ENCODE measurements at places on chromosomes 6 and 20.

DNA sequence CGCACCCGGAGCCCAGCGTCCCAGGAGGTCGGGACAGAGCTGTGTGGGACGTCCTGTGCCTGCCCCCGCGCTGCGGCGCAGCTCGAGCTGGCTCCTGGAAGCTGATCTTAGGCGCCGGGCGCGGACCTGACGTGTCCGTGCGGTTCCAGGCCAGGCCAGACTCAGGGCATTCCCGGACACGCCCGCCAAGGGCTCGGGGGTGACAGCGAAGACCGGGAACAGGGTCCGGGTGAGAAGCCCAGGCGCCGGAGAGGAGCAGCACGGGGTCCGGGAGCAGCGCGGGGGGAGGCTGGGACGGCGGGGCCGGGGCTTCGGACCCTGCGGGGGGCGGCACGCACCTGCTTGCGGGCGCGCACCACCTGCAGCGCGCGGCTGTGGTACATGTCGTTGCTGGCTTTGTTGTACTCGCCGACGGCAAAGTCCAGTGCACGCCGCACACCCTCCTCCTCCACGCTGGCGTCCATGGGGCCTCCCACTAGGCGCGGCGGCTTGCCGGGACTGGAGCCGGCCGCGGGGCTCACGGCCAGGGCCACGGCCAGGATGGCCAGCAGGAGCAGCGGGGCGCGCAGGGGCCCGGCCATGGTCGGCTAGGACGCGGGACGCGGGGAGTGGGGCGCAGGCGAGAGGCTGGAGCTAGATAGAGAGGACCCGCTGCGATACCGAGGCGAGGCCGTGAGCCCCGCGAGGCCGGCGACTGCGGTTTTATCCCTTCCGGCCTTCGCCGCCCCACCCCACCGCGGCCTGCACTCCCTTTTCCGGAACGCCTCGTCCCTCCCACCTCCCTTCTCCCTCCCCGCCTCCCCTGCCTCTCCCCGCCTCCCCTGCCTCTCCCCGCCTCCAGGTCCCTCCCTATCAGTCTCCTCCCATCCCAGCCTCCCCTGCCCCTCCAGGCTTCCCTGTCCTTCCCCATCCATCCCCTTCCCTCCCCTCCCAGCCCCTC is at the start of gene CST3:
TSS of gene CST3 (minus strand) at position 674 of the 940 bp plus-strand sequence. CDS start at position 581, 93 bp downstream.
- DNase-seq = no peak

DNA sequence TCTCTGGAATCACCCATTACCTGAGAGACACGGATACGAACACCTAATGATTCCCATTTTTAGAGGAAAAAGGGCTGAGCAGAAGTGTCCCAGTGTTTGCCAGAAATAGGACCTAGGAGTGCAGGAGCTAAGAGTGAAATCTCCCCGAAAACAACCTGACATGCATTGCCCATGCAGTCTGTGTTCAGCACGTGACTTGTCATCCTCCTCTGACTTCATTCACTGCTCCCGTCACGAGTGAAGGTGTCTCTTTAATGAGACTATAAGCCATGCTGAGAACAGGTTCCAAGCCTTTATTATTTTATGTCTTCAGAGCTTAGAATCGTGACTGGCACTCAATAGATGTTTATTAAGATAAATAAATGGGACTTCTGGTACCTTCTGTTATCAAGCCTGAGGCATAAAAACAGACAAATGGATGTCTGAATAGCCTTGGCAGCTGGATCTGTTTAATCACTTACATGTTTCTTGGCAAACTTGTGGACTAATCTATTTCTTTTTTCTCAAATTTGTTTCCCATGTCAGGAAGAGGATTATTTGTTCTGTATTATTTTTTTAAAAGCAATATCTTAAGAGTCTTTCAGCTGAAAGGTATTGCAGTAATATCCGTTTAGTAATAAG is 3.7 kb upstream of the MLIP start:
- no peak for DNase-seq

DNA sequence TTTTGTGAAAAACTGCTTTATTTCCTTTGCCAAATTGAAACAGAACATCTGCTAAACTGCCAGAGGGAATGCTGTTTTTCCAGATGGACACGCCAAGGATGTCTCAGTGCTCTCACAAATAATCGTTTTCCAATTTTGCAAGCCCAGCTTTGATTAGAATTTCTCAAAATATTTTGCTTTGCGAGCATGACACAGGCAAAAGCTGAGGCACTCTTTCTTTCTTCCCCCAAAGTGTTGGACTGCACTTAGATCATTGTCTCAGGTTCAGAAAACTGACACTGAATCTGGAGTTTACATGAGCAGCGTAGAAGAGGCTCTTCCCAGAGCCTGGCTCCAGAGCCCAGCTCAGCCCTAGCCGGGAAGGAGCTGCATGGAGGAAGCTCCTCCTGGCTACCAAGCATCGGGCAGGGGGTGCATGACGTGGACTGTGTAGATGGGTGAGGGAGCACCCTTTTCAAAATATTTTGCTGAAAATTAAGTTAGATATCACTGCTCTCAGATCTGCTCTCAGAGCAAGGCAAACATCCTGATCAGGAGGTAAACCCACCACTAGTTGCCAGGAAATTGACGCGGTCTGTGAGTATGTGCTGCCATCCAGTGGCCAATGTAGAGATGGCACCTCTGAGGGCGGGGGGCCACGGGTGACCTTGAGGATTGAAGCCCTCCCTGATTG is 107.5 kb downstream of the SLC22A3 start:
- DNase-seq = peak; percentile 41

DNA sequence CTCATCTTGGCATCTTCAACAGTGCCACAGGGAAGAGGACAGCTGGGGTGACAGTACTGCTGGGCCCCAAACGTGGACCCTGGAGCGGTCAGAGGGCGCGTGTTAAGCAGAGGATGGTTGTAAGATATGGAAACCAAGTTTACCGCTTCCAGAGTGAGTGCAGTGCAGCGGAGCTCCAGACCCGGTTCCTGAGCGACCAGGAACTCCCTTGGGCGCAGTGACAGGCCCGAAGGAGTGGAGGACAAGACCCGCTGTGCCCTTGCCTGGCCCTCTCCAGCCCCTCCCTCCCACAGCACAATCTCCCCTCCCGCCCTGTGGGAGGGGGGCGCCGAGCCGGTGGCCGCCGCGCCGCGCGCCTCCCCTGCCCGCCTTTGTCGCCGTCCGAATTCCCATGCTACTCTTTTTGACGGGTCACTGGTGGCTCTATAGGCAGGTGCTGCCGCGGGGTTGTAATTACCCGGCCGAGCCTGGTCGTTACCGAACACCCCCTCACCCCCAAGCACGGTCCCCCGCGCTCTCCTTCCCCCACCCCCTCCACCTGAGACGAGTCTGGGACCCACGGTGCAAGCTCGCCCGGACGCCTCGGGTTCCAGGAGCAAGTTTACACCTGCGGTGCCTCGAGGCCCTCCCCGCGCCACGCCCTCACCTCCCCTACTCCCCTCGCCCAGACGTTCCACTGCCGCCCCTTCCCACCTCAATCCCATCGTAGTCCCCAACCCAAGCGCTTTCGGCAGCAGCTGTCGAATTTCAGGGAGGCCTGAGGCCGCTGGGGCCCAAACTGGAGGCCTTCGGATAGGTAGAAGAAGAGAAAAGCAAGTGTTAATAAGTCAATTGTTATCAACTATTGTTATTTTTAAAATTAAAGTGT is 3.9 kb downstream of the NR2E1 start:
- no peak for DNase-seq

DNA sequence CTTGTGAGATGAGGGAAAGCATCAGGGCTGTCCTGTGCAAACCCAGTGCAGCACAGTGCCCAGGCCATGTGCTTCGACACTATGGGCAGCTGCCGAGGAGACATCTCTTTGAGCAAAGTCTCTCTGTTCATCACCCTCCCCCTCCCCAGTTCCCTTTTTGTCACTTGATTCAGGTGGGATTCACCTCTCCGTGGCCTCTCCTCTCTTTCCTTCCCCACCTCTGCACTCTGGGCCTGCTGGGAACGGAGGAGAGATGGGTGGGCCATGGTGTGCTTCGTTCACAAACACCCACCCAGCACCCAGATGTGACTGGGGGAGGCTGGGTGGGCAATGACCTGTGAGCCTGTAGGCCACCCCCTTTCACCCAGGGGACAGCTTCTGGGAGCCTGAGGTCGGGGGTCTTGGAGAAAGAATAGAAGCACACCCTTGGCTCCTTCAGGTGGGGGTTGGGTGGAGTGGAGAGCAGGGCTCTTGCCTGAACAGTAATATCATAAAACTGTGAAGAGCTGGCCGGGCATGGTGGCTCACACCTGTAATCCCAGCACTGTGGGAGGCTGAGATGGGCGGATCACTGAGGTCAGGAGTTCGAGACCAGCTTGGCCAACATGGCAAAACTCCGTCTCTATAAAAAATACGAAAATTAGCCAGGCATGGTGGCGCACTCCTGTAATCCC is 33.5 kb upstream of the DLGAP4 start:
- DNase-seq = no peak

DNA sequence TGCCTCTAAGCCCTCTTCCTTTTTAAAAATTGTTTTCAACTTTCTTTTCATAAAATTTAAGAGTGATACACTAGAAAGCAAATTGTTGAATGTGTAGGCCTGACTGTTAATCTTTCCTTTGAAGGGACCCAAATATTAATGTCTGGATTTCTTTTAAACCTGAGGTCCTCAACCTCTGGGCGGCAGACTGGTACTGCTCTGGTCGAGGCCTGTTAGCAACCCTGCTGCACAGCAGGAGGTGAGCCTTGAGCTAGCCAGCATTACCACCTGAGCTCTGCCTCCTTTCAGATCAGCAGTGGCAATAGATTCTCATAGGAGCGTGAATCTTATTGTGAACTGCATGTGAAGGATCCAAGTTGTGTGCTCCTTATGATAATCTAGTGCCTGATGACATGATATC is 191.2 kb downstream of the MANEA start:
- DNase-seq = no peak

DNA sequence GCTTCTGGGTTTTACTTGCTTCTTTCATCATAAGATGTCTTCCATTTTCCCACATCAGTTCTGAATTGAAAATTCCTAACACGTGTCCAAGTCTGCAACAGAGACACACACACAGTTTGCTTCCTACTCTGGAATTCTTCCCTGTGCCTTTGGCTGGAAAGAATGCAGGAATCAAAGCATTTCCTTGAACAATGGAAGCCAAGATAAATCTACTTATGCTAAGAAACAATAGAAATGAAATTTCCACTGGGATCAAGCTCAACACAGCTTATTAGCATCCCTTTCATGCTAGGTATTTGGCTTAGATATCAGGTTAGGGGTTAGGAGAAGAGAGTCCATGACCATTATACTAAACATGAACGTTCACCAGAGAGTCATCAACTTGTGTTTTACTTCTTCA is 101.1 kb upstream of the SCAF8 start:
- DNase-seq = no peak

GRCh38 chr20:54105653-54106052 is 35.3 kb upstream of the BCAS1 start:
- no peak for DNase-seq

GRCh38 chr6:106300944-106301343 is 24.6 kb downstream of the ATG5 start:
- no peak for DNase-seq

DNA sequence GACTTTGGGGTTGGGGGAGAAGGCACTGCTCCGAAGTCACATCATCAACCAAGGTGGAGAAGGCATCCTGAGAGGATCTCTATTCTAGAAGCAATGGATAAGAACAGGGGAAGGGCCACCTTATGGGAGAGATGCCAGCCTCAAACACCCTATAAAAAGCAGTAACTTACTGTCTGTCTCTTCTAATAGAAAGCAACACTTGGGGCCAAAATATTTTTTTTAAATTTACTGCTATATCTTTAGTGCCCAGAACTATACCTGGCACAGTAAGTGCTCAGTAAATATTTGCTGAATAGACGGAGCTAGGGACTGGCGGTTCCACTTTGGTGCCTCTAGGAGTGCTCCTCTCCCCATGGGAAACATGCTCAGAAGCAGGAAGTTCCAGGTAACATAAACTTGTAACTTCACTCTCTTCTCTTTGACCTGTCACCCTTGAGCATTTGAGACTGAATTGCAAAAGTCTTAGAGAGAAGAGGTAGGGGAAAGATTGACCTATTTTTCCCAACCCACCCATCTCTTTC is 807 bp upstream of the OTOR start:
- no peak for DNase-seq

- no peak for DNase-seq
These were observed 31.8 kb downstream of the PIM1 start for GRCh38 chr6:37201726-37202125.

DNA sequence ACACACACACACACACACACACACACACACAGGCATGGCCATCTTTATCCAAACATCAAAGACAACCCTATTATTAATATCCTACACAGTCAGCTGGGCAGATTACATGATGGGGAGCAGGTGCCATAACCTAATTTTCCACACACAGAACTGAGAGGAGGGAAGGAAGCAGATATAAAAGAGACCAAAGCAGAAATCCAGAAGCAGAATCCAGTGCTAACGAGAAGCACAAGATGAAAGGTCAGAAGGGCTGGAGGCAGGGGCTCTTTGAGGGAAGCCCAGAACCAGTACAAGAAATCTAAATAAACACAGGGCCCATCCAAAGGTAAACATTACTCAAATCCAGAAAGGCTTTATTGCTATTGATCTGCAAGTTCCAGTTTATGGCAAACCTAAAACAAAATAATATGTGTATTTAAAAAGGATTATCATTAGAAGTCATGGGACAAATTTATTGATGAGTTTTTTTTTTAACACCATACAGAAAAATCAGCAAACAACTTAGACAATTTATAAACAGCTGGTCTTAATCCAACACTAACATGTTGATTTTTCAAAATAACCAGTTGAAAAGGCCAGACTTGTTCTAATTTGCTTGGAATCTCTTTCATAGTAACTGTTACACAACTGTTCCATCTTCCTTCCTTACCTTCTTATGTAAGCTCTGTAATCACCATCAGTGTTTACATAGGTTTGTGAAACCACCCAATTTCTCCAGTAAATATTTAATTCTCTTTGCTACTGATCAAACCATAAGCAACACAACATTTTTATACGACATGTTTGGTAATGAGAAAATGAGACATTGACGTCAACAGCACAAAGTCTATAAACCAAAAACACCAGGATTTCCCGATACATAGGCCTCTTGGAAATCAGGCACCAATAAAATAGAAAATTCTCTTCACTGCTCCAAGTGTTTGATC is 34.2 kb downstream of the SLC23A2 start:
- no peak for DNase-seq

DNA sequence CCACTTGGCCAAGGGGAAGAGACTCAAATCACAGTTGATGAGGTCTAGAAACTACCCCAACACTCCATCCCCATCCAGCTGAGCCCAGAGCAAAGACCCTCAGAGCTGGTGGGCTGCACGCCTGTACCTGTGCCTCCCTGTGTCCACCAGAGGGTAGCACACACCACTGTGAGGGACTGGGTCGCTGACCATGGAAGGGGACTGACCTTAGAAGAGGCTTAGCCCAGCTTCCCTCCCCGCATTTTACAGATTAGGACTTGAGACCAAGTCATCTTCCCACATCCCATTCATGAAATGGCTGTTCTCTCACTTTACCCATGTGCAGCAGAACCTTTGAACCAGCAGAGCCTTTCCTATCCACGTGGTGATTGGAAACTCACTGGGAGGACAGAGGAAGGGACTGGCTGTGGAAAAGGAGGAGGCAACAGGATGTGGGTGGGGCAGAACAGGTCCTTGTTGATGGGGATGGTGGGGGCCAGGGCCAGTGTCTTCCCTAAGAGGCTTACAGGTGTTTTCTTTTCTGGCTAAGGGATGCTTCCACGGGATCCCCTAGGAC is 44.3 kb downstream of the CPXM1 start:
- DNase-seq = no peak
